Central memory CD4-positive, alpha-beta T cell (primary cell): ENCODE measurements at places on chromosomes 2 and 18.

DNA sequence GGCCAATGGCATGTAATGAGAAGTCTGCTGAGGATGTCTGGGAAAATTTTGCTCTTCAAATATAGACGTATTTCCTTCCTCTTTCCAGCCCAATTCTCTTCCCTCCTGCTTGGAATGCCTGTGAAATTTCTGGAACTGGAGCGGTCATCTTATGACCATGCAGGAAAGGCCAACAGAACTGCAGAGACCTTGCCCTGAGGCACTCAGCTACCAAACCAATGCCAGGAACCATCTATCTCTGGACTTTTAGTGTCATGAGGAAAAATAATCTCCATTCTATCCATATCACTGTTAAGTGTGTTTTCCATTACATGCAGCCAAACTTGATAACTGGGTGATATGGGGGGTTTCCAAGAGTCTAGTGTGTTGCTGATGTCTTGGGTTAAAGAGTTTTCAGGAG lies 363.7 kb downstream of the SLC4A3 start:
- DNase-seq: no peak

- DNase-seq: no peak
Observed at GRCh38 chr2:20185176-20186022, 39.5 kb downstream of the SDC1 start.

DNA sequence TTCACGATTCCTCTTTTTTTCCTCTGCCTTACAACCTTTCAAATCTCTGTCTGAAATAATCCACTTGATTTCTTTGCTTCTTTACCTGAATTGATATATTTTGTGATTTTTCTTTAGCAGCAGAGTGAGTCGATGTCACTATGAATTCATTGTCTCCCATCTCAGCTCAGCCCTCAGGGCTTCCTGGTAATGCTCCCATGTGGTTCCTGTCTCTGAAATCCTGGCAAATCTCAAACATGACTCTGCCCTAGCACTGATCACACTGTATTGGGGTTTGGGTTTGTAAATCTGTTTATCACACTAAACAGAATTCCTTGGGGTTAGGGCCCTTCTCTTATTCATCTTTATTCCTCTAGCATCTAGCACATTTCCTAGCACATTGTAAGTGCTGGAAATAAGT lies 43.0 kb upstream of the MSTN start:
- no peak for DNase-seq

- no peak for DNase-seq
Observed at GRCh38 chr2:68716604-68717304, 17.9 kb upstream of the ARHGAP25 start.

DNA sequence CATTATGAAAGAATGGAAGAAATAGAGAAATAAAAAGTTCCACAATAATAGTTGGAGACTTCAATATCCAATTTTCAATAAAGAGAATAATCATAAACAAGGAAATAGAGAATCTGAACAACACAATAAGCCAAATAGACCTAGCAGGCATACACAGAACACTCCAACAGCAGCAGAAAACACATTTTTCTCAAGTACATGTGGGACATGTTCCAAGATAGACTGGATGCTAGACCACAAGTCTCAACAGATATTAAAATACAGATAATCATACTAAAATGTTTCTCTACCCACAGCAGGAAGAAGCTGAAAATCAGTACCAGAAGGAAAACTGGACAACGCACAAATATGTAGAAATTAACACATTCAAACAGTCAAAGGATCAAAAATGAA lies 113.9 kb downstream of the USP34 start:
- no peak for DNase-seq

DNA sequence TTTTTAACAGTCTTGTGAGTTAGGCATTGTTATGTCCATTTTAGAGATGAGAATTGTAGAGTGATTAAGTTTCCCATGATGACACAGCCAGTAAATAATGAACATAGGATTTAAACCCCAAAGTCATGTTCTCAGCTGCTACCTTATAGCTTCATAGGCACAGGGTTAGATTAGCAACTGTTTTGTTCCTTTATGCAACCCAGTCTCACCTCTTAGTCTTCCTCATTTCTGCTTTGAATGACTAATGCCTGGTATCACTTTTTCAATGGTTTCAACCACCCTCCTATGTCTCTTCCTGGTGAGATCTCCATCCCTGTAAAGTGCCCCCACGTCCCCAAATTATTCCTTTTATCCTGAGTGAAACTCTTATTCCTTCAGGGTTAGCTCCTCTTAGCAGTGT lies 44.3 kb downstream of the MFSD6 start:
- DNase-seq: no peak

GRCh38 chr2:175282300-175282699 lies 100.8 kb upstream of the ATP5MC3 start:
- no peak for DNase-seq
